ENCODE measurements at places on chromosomes 16 and 17. TPM values are rescaled to one million over a fixed set of nuclear protein-coding genes. Genes with fewer than 3 reads are reported as not detected.
A peak's percentile ranks its signal among the peaks of the same experiment; 100 is the strongest.

GRCh38 chr17:34201767-34202166, 53.3 kb upstream of the CCL2 start:
- H3K4me3 ChIP-seq, result no peak overlapping the region
- peaks cover 32% of the 10 kb centered on the region for H3K4me1 ChIP-seq

DNA sequence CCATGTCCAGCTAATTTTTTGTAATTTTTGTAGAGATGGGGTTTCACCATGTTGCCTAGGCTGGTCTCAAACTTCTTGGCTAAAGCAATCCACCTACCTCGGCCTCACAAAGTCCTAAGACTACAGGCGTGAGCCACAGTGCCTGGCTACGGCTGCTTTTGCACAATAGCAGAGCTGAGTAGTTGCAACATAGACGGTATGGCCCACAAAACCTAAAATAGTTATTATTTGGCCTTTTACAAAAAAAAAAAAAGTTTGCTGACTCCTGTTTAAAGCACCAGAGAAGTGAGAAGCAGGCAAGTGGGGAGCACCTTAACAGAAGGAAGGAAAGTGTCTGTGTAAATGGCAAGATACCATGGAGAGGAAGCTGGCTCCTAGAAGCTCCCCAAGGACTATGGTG, 5.3 kb upstream of the HSF5 start:
- no peak for DNase-seq
- no peak overlapping the region for H3K4me3 ChIP-seq
- H3K4me1 ChIP-seq, result peaks cover 5% of the 10 kb centered on the region
- peaks cover 88% of the 10 kb centered on the region for H3K36me3 ChIP-seq
- no peaks in the 10 kb centered on the region for H3K27me3 ChIP-seq

DNA sequence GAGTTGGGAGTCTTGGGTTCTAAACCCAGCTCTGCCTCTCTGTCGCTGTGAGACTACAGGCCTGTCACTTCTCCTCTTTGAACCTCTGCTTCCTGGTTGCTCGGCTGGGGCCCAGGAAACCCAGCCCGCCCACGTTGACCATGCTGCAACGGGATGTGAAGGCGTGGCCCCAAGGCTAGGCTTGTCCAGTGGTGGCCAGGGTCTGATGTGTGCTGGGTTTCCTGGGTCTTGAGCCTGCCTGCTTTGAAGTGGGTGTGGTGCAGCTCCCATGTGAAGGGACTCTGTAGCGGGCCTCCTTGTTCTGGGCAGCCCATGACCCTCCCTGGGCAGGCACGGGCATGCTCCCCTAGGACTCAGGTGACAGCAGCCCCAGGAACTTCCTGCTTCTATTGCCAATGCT, 82.3 kb downstream of the SDR42E1 start:
- H3K36me3 ChIP-seq, result peaks cover 99% of the 10 kb centered on the region
- no peak overlapping the region for H3K4me3 ChIP-seq
- H3K4me1 ChIP-seq, result no peaks in the 10 kb centered on the region
- no peak for DNase-seq
- H3K27ac ChIP-seq, result no peak overlapping the region

DNA sequence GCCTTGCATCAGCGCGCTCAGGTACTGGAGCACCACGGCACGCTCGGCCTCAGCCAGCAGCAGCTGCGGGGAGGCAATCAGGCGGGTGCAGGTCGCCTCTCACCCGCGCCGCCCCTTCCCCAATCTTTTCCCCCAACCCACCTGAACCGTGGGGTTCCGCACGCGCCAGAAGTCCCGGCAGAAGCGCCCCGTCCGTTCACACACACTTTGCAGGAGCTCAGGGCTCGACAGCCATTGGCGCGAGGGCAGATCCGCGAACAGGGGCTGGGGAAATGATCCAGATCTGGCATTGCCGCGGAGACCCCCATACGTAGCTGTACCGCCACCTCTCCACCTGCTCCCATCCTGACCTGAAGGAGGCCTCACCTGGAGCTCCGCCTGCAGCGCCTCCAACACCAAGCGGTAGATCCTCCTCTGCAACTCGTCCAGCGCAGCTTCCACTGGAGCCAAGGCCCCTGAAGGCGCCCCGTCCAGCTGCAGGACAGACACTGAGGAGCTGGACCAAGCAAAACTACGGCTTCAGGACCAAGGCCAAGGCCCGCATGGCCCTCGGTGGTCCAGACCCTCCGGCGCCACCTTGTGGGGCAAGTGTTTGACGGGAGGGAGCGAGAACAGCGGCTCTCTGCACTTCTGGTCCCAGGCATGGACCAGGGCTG, 1.4 kb upstream of the MATCAP1 start:
- peaks cover 38% of the 10 kb centered on the region for H3K4me1 ChIP-seq
- H3K36me3 ChIP-seq, result no peaks in the 10 kb centered on the region
- H3K27me3 ChIP-seq, result no peaks in the 10 kb centered on the region
- DNase-seq, result peak; percentile 82
- H3K27ac ChIP-seq, result no peak overlapping the region
- H3K4me3 ChIP-seq, result peak overlapping the region; percentile 13

- no peak overlapping the region for H3K4me3 ChIP-seq
- H3K4me1 ChIP-seq, result no peaks in the 10 kb centered on the region
Observed at GRCh38 chr17:67675481-67675880, 42.3 kb upstream of the NOL11 start.

DNA sequence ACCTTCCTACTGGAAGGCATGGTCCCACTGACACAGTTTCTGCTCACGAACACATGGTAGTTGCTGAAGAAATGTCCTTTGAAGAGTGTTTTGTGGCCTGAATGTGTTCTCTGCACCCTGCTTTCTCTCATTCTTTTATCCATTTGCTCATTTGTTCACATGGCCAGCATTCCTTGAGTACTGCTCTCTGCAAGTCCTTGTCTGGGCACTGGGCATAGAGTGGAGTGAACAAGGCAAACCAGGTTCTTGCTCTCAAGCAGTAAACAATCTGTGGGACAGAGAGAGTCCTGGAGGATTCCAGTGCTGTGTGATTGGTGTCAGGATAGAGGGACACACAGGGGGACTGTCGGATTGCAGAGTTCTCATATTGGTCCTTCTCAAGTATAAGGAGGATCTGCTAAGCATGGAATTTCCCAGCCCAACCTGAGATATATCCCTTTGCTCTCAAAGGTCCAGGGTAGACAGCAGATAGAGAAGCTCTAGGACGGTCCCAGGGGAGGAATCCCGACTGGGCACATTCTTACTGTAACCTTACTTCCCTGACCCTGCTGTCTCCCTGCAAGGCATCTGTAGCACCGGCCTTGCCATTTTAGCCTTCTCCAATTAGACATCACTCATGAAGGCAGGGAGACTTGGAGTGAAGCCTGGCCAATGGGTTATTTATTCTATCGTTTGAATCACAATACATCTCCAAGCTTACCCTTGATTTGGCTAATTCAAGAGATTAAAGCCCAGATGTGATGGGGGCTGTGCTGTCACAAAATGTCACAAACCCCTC, 32.3 kb downstream of the ARL4D start:
- no peak overlapping the region for H3K27ac ChIP-seq
- peaks cover 10% of the 10 kb centered on the region for H3K4me1 ChIP-seq
- H3K36me3 ChIP-seq, result no peaks in the 10 kb centered on the region
- peaks cover 2% of the 10 kb centered on the region for H3K27me3 ChIP-seq
- DNase-seq, result no peak
- no peak overlapping the region for H3K4me3 ChIP-seq

GRCh38 chr16:82504836-82505235, 121.9 kb upstream of the CDH13 start:
- no peaks in the 10 kb centered on the region for H3K4me1 ChIP-seq
- no peaks in the 10 kb centered on the region for H3K27me3 ChIP-seq
- no peak for DNase-seq
- no peak overlapping the region for H3K27ac ChIP-seq
- no peaks in the 10 kb centered on the region for H3K36me3 ChIP-seq

GRCh38 chr16:75446416-75446815, 13.1 kb upstream of the CFDP1 start:
- no peaks in the 10 kb centered on the region for H3K4me1 ChIP-seq
- H3K4me3 ChIP-seq, result no peak overlapping the region
- H3K27me3 ChIP-seq, result no peaks in the 10 kb centered on the region
- no peak overlapping the region for H3K27ac ChIP-seq
- no peak for DNase-seq
- peaks cover 52% of the 10 kb centered on the region for H3K36me3 ChIP-seq

- peak; percentile 68 for DNase-seq
- H3K27ac ChIP-seq, result no peak overlapping the region
- H3K4me3 ChIP-seq, result peak overlapping the region; percentile 53
- H3K36me3 ChIP-seq, result no peaks in the 10 kb centered on the region
- peaks cover 14% of the 10 kb centered on the region for H3K4me1 ChIP-seq
Observed at GRCh38 chr16:79286646-79287423, 313.7 kb downstream of the MAF start.

GRCh38 chr16:3454093-3454492, 10.6 kb downstream of the NAA60 start:
- H3K27me3 ChIP-seq, result no peaks in the 10 kb centered on the region
- H3K36me3 ChIP-seq, result no peaks in the 10 kb centered on the region
- H3K27ac ChIP-seq, result no peak overlapping the region
- no peak for DNase-seq
- no peak overlapping the region for H3K4me3 ChIP-seq
- peaks cover 38% of the 10 kb centered on the region for H3K4me1 ChIP-seq

GRCh38 chr17:50423553-50424159, 2.4 kb upstream of the ACSF2 start:
- no peak overlapping the region for H3K27ac ChIP-seq
- no peaks in the 10 kb centered on the region for H3K27me3 ChIP-seq
- DNase-seq, result peak; percentile 42
- H3K36me3 ChIP-seq, result no peaks in the 10 kb centered on the region

- H3K4me1 ChIP-seq, result no peaks in the 10 kb centered on the region
- no peak for DNase-seq
- no peak overlapping the region for H3K27ac ChIP-seq
- H3K27me3 ChIP-seq, result no peaks in the 10 kb centered on the region
- no peaks in the 10 kb centered on the region for H3K36me3 ChIP-seq
Observed at GRCh38 chr16:83200005-83200779, 573.4 kb downstream of the CDH13 start.

DNA sequence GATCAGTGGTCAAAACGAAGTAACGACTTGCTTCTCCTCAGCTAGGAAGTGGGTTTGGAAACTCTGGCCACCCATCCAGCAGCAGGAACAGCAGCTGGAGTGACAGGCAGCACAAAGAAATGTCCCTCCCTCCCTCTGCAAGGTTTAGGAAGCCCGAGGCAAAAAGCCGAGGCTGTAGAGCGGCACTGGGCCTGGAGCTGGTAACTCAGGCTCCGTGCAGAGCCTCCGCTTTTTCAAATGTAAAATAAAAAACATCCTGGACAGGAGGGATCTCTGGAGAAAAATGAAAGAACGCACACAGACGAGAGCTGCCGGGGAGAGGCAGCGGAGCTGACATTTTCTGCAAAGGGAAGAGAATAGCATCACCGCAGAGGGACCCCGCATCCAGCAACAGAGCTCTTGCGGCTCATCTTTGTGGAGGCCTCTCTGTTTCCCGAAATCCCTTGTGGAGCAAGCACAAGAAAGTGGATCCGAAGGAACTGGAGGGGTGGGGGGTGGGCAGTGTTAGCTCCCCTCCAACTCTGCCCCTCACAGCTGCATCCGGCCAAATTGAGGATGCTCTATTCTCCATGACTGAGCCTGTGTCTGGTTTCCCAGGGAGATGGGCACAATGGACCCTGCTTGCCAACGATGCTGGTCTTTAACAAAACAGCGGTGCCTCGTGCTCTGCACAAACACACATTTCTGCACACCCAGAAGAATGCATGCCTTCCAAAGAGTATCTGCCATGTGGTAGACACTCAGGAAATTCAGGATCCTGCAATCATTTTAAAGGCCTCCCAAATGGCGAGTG, 335.5 kb upstream of the ZFHX3 start:
- H3K27ac ChIP-seq, result no peak overlapping the region
- H3K36me3 ChIP-seq, result no peaks in the 10 kb centered on the region
- DNase-seq, result no peak
- no peaks in the 10 kb centered on the region for H3K27me3 ChIP-seq
- no peak overlapping the region for H3K4me3 ChIP-seq

DNA sequence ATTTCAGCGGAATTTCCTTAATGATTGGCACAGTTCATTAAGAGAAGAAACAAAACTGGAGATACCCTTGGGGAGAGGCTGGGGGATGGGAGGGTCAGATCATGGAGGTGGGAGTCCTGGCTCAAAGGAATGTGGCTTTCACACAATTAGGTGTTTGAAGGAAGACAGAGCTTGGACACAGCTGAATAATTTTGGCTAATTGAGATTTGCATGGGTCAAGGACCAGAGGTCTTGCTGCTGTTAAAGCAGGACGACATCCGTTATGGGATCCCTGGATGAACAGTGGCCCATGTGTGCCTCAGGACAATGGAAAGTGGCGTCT, 160.3 kb downstream of the HS3ST3B1 start:
- no peaks in the 10 kb centered on the region for H3K27me3 ChIP-seq
- no peaks in the 10 kb centered on the region for H3K36me3 ChIP-seq
- H3K4me3 ChIP-seq, result no peak overlapping the region
- no peak for DNase-seq
- H3K4me1 ChIP-seq, result no peaks in the 10 kb centered on the region

GRCh38 chr17:33175562-33175961, 117.5 kb downstream of the ASIC2 start:
- no peaks in the 10 kb centered on the region for H3K36me3 ChIP-seq
- H3K4me1 ChIP-seq, result no peaks in the 10 kb centered on the region
- no peak for DNase-seq
- no peak overlapping the region for H3K27ac ChIP-seq
- no peaks in the 10 kb centered on the region for H3K27me3 ChIP-seq

DNA sequence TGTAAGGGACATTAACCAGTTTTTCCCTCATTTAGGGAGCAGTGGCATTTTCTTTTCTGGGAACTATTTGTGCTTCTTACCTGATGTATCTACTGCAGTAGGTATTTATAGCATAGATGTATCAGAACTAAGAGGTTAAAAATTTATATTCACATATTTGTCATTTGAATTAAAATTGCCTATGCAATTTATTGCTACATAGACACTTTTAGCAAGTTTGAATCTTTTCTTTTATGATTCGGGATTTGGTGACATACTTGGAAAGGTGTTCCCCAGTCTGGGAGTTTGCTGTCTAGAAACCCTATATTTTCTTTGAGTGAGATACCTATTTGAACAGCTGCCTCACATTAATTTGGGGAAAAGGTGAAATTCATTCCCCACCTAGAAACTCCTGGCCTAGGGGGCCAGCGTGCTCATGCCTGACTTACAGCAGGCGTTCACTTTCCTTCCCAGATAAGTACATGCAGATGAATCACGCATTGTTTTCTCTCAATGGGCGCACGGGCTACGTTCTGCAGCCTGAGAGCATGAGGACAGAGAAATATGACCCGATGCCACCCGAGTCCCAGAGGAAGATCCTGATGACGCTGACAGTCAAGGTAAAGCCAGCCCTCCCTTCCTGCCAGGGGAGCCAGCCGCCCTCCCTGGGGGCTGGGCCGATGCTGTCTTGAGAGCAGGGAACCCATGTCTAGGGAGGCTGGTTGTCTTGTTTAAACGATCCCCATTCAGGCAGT, 73.8 kb downstream of the SDR42E1 start:
- peaks cover 100% of the 10 kb centered on the region for H3K36me3 ChIP-seq
- H3K4me3 ChIP-seq, result no peak overlapping the region
- H3K27ac ChIP-seq, result no peak overlapping the region
- no peak for DNase-seq

GRCh38 chr17:49259663-49260010, 29.1 kb upstream of the PHOSPHO1 start:
- peak overlapping the region; percentile 48 for H3K27ac ChIP-seq
- H3K36me3 ChIP-seq, result no peaks in the 10 kb centered on the region
- H3K4me3 ChIP-seq, result peak overlapping the region; percentile 57
- no peak for DNase-seq

- H3K4me3 ChIP-seq, result no peak overlapping the region
- no peaks in the 10 kb centered on the region for H3K36me3 ChIP-seq
- peak; percentile 46 for DNase-seq
- H3K4me1 ChIP-seq, result peaks cover 27% of the 10 kb centered on the region
- no peak overlapping the region for H3K27ac ChIP-seq
Observed at GRCh38 chr17:40485851-40486521, 15.4 kb downstream of the TNS4 start.

Gene IRX6
- polyA plus RNA-seq, result not detected

Gene NPIPA1
- not detected for polyA plus RNA-seq

Gene CHST6
- polyA plus RNA-seq, result not detected

Gene PRAC1
- polyA plus RNA-seq, result not detected

Gene CTRB1
- polyA plus RNA-seq, result not detected

Measured in CD14-positive monocyte (primary cell).